ENCODE measurements at places on chromosomes 2 and 18.

DNA sequence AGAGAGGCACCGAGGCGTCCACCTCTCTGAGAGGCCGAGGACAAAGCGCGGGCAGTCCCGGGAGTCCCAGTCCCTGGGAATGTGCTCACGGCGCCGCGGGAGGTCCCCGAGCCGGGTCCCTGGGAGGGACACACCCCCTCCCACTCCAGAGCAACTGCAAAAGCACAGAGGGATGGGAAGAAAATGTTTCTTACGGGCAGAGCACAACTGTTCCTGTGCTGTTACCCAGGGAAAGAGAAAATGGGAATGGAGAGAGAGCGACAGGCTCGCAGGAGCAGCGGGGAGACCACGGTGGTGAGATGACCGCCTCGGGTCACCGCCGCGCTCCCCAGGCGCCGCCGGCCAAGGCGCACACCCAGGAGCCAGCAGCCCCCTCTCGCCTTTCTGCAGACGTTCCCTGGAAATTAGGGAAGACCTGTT lies 1.2 kb upstream of the BCL11A start:
- DNase-seq: no peak

DNA sequence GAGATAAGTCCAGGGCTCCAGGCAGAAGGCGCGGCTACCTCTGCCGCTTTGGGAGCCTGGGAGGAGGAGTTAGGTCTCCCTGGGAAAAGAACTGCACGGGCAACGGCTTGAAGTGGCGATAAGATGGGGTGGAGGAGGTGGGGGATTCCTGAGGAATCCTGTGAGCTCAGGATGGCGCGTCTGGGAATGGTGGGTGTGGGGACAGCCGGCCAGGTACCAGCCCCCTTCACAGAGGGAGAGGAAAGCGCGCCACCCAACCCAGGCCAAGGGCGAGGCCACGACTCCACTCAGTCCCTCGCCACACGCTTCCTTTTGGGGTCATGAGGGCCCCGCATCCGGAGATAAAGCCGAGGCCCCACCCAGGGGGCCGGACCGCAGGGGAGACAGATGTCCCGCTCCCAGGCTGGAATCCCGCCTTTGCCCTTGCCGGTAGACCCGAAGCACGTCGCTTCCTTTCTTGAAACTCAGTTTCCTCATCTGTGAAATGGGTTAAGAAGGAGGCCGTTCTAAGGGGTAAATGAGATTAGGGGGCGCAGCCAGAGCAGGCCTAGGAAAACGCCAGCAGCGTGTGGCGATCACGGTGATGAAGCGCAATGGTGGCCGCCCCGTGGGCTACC lies 1.7 kb upstream of the CTDSP1 start:
- peak; percentile 81 for DNase-seq

- no peak for DNase-seq
Measured at GRCh38 chr2:168671932-168672331, 130.5 kb upstream of the NOSTRIN start.

DNA sequence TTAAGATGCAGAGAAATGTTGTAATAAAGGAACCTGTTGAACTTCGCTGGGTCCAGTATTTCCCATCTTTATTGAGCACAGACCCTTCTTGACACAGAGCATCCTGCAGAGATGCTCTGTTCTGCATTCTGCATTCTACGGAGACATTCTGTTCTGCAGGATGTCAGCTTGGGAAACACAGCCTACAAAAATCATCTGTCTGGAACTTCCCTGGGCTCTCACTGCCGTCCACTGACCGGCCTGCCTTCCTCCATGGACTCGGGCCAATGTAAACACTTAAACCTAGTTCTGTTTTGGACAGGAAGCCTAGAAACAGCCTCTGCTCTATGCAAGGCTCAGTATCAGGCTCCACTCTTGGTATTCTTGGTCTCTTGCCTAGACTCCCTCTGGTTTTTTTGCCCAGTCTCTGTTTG lies 90.0 kb upstream of the PPP1CB start:
- DNase-seq: peak; percentile 90

GRCh38 chr2:189204322-189204941 lies 24.9 kb upstream of the COL5A2 start:
- no peak for DNase-seq

DNA sequence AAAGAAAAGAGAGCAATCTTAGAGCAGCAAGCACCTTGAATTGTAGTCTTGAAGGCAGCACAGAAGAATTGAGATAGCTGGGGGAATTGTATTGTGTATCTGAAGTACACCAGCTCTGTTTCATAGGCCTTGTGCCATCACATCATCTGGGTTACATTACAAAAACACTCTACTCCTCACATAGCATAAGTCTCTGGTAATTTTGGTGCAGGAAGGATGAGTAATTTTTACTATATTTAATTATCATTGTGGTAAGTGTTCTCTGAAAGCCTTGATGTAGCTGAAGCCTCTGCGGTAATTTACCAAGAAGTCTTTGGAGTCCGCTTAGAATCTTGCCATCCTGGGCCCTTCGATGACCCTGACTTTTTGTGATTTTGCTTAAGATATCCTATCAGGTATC lies 291.1 kb downstream of the ARHGAP15 start:
- no peak for DNase-seq

DNA sequence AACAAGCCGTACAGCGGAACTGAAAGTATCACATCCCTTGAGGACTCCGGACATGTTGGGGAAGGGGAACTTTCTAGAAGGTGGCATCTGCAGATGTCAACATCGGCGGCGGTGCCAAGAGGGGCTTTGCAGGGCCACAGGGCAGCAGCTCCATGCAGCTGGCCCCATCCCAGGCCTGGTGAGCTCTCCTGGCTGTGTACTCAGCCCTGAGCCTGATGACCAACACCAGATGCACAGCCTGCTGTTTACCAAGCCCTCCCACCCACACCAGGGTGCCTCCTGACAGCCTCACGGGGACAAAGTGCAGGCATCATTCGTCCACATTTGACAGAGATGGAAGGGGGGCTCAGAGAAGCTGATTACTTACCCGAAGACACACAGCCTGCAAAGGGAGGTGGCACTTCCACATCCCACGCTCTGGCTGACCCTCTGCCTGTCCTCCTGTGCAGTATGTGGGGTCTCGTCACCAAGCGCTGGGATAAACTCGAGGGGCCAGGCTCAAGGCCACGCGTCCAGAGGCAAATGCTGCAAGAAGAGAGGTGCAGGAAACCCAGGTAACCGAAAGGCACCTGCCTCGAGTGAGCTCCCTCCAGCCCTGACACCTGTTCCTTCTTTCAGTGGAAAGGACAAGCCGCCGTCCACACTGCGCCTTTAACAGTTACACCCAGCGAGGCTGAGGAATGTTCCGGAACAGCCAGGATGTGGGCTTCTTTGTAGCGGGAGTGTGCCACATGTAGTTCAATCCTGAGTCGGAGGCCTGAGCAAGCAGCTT lies 69.0 kb upstream of the ASAP2 start:
- no peak for DNase-seq

DNA sequence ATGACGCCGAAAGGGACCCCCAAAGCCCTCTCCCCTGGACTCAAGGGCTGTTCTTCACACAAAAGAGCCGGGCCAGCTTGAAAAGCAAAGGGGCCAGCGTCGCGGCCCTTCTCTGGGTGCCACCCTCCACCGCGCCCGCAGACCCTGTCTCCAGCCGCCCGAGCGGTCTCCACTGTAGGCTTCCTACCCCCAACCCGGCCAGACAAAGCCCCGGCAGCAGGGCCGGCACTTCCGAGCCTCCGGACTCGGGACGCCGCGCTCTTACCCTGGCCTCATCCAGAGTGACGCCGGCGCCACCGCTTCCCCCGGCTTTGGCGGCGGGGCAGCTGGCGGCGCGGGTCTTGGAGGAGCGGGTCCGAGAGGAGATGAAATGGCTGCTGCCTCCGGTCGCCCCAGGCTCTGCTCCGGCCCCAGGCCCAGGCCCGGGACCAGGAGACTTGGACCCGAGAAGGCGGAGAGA lies 603 bp downstream of the ATAD2B start:
- DNase-seq: no peak

DNA sequence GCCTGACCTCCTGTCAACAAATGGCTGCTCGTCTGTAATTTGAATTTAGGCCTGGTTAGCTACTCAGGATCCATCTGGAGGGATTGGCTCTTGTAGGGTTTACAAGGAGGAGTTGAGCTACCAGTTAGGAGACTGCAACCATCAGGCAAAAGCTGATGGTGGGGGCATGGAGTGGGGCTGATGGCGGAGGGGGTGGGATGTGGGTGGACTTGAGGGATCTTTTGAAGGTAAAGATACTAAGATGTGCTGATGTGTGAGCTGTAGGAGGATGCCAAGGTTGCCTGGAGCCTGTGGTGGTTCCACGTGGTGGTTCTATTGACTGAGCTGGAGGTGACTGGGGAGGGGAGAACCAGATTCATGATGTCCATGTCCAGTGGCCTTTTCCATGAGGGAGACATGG lies 240.7 kb downstream of the LPIN1 start:
- no peak for DNase-seq

- DNase-seq: no peak
Measured at GRCh38 chr18:55073116-55073515, 113.9 kb upstream of the CCDC68 start.

DNA sequence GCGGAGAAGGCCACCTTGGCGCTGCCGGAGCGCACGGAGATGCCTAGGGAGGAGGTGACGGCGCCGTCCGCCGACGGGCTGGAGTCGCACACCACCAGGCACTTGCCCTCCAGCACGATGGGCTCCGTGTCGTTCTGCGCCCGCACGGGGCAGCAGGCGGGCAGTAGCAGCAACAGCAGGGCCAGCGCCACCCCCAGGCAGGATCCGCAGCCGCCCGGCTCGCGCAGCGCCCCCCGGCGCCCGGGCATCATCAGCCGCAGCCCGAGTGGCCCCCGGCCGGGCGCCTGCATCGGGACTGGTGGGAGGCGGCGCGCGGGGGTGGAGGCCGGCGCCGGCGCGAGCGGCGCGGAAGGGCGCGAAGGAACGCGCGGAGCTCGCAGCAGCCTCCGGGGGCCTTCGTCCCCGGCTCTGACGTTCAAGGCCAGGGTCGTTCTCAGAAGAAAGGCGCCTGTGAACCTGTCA lies 2.2 kb downstream of the CBLN2 start:
- DNase-seq: no peak

DNA sequence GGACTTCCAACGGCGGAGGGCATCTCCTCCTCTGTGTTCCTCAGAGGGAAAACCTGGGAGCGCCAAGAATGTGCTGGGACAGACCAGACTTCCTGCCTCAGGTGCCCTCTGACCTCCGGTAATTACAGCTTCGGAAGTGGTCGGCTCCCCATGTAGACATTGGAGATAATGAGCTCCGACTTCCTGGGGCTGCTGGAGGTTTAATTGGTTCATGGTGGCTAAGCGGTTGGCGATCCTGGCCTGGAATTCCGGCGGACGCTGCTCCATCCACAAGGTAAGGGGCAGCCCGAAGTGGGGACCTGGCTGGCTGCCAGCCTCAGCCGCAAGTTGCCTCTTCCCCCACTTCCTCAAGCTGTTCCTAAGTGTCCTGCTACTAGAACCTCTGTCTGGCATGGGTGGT lies 83.2 kb upstream of the EPC2 start:
- no peak for DNase-seq

- DNase-seq: no peak
Measured at GRCh38 chr2:101657787-101658186, 39.7 kb upstream of the MAP4K4 start.

GRCh38 chr2:109218087-109218791 lies 89.2 kb downstream of the SH3RF3 start:
- no peak for DNase-seq

GRCh38 chr2:113218283-113219091 lies 44.7 kb downstream of the PSD4 start:
- no peak for DNase-seq

DNA sequence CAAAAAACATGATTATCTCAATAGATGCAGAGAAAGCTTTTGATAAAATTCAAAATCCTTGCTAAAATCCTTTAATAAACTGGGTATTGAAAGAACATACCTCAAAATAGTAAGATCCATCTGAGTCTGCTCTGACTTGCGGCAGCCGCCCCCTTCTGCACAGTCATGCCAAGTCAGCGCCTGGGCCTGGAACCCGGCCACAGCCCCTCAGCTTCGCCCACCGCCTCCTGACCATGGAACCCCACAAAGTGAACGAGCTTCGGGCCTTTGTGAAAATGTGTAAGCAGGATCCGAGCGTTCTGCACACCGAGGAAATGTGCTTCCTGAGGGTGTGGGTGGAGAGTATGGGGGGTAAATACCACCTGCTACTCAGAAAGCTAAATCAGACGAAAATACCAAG lies 270.9 kb upstream of the TFPI start:
- DNase-seq: no peak

DNA sequence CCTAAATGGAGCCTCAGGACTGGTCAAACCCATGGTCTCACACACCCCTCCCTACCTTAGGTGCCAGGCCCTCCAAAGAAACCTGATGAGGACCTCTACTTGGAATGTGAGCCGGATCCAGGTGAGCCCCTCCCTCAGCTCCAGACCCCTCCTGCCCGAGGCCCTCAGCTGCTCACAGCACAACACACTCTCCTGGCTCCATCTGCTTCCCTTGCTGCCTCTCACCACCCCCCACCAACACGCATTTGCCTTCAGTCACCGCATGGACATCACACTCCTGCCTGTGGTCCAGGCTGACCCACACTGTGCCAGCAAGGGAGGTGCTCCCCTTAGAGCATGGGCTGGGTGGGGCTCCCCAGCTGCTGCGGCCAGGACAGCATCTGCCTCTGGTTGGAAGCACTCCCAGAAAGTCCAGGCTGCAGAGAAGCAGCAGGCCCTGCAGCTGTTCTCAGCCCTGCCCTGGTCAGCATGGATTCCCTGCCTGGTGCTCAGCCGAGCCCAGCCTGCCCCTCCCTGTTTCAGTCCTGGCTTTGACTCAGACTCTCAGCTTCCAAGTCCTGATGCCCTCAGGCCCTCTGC lies 15.1 kb downstream of the SH2D6 start:
- peak; percentile 84 for DNase-seq

GRCh38 chr2:200056105-200056504 lies 100.7 kb downstream of the MAIP1 start:
- no peak for DNase-seq

GRCh38 chr18:5284808-5285207 lies 10.7 kb downstream of the ZBTB14 start:
- DNase-seq: no peak

GRCh38 chr2:155839436-155839835 lies 493.1 kb downstream of the NR4A2 start:
- no peak for DNase-seq

GRCh38 chr18:73007915-73008308 lies 140.1 kb upstream of the NETO1 start:
- no peak for DNase-seq

DNA sequence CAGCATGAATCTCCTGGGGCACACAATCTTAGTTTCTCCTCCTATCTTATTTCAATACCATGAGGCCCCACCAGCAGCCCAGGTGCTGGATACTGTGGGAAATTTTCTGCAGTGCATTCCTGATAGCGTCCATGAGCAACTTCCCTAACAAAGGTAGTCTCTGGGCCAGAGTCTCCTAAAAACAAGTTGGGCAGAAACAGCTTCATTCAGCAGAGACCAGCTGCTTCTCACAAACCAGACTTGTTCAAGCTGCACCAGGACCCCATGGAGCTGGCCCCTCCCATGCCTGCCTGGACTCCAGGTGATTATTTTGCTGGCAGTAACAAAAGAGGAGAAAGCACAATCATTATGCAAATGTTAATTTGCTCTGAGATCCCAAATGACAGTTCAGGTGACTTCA lies 31.4 kb downstream of the MYO5B start:
- no peak for DNase-seq

Data from NCI-H226 (cell line).